ENCODE measurements at places on chromosomes 4 and X.
A peak's percentile ranks its signal among the peaks of the same experiment; 100 is the strongest.

DNA sequence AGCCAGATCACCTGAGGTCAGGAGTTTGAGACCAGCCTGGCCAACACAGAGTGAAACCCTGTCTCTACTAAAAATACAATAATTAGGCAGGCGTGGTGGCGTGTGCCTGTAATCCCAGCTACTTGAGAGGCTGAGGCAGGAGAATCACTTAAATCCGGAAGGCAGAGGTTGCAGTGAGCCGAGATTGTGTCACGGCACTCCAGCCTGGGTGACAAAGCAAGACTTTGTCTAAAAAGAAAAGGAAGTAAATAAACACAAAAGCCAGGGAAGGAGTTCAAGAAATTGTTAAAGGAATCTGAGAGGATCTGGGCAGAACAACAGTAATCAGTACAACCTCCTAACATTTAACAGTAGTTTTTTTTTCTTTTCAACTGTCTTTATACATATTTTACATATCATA, 48.7 kb upstream of the ARHGEF6 start:
- DNase-seq: no peak

DNA sequence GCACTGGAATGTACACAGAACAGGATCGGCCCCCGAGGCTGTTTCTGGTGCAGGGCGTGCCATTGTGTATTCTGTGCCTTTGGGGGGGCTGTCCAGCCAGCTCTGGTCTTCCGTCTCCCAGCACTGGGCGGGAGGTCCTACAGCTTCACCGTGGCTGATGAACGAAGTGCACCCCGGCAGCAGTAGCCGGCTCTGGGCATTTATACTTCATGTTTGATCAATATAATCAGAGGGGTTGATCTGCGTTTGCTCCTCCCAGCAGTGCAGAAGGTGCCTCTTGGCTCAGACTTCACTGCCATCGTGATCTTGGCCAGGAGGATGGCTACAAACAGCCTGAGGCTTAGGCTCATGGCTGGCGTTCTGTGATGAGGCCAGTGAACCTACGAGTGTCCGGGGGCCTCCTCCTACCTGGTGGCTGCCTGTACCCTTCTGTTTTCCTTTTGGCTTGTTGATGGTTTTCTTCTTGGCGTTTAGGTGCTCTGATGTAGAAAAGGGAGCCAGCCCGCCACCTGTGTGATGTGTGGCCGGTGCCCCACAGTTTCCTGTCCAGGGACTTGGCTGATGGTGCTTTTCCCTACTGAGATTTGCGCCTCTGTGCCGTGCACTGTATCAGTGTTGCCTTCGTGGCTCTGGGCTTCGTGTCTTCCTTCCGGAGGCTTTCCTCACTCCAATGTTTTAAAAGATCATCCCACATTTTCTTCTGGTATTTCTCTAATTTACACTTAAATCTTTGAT, 31.2 kb upstream of the HGFAC start:
- no peak for DNase-seq

GRCh38 chr4:138367942-138368341, 125.8 kb upstream of the SLC7A11 start:
- no peak for DNase-seq

DNA sequence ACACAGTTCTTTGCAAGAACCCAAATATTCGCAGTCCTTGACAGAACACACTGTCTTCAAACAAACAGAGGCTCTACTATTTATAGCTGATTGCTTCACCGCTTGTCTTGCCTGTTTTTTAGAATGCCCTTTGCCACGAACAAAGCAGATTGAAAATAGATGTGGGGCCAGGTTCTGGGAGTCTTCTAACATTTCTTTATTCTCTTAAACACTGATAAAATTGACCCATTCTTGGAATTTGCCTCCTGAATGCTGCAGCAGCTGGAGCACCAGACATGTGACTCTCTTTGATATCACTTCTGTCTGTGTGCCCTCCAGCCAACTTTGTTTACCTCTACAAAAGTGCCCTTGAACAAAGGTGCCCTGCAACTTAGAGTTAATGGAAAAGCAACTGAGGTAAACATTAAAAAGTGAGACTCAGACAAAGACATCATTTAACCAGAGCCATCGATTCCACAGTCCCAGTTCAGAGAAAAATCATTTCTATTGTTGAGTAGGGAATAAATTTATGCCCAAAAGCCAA, 64.2 kb upstream of the SPP1 start:
- no peak for DNase-seq

DNA sequence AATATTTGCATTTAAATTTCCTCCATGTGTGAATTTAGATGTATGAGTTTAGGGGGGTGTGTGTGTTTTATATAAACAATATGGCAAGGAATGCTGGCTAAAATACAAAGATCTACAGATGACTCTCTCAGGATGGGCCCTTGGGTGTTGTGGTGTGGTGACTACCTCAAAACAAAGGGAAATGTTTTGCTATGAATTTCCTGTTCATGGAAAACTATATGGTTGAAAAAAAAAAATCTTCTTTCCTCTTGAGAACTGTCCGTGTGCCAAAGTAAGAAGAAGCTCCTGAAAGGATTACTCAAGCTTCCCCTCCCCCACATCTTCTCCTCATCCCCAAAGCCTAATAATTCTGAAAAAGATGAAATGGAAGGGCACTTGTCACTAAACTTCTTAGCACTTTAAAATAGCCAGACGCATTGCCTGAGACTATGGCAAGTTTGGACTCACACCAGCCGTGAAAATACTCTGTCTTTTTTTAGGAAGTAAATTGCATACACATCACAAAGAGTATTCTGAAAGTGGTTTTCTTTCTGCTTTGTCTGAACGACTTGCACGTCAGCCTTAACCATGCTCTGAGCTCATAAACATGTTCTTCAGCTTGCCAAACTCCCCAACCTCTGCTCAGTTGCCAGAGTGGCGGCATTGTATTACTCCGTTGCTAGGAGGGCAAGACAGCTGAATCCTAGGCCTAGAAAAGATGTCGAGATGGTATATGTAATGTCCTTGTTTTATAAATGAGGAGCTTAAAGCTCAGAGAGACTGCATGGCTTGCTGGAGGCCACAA, 250.4 kb upstream of the JADE1 start:
- no peak for DNase-seq

DNA sequence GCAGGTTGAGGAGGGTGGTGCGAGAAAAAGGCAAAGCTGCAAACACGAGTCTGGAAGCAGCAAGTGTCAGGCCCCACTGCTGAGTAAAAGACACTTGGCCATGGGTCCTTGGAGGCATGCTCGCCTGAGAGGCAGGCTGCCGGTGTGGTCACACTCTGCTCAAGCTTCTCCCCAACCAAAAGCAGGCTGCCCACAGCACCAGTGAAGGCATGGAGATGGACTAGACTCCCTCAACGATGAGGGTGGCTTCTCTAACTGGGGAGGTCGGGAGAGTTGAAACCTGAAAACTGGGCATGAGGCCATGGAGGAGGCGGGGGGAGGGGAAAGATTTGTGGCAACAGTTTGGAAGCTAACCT, 86.5 kb downstream of the ATG4A start:
- DNase-seq: no peak

GRCh38 chr4:18934197-18934596, 912.6 kb upstream of the LCORL start:
- no peak for DNase-seq

- DNase-seq: no peak
These were observed 660 bp upstream of the COL25A1 start for GRCh38 chr4:109303140-109303496.

DNA sequence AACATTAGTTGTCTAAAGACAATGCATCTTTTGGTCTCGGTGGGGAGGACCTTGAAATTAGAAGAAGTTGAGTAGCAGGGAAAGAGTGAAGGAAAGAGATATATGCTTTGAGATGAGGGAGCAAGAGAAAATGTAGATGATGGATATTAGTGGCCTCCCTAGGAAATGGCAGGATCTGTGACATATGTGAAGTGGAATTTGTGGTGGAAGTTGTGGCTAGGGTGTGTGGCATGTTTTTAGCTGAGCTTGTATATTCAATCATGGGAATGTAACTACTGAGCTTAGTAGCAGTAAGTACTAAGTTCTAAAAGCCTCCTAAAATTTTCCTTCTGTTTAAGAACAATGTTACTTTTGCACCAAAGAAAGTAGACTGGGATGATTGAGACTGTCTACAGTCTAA, 382.8 kb upstream of the CTSO start:
- no peak for DNase-seq

DNA sequence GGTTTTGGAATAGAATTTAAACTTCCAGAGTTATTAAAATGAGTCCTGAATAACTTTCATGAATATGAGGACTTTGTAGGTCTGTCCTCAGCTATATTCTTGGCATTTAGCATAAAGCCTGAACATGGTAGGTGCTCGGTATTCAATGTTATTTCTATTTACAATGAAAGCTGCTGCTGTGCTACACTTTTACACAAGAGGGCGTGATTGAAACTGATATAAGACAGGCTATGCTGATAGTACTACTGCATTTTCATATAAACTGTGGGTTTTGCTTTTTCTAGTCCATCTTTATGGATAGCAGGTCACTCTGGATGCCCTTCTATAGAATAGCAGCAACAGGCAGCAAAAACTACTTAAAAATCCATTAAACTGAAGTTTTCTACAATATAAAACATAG, 12.3 kb upstream of the GNPDA2 start:
- DNase-seq: no peak

DNA sequence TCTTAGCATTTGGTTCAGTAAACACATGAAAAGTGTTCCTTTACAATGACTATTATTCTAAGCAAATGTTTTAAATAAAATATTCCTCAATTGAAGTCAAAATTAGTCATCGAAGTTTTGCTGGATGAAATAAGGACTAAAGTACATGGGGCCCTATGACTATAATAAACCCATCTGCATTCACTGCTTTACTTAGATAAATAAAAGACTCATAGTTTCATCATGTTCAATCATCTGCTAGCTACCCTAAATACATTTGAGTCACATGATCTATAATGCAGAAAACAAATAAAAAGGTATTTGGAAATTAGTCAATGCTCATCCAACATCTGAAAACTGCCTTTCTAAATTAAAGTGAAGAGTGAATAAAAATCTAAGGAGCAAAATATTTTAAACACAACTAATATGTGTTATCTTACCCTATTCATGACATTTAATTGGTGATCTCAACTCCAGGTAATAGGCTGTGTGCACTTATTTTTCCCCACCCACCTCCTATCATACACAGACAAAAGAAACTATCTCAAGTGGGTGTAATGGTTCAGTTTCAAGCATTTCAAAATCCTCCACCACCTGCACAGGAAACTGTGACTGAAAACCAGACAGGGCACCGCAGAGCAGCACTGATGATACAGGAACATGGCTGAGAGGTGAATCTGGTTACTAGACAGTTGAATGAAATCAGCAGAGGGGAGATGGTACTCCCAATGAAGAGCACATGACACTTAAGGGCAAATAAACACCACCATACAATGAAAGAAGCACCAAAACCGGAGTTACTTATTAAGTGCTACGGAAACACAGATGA, 78.6 kb downstream of the CAMK2D start:
- peak; percentile 60 for DNase-seq

DNA sequence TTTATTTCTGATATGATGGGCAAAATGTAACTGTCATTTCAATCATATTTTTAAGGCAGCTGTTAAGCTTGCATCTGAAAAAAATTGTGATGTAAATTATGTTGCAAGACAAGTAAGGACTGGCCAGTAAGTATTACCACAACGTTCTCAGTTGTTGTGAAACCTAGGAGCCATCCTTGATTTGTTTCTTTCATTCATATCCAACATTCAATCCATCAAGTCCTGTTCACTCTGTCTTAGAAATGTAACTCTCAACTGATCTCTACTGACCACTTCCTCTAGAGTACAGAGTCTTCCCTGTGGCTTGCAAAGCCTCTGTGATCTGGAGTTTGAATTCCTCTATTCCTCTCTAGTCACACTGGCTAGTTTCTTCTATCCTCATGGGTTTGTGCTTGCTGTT, 161.4 kb upstream of the MAD2L1 start:
- no peak for DNase-seq

GRCh38 chr4:170014359-170015011, 11.7 kb downstream of the MFAP3L start:
- no peak for DNase-seq

- DNase-seq: no peak
These were observed 86.0 kb downstream of the EVC start for GRCh38 chr4:5796976-5797375.

DNA sequence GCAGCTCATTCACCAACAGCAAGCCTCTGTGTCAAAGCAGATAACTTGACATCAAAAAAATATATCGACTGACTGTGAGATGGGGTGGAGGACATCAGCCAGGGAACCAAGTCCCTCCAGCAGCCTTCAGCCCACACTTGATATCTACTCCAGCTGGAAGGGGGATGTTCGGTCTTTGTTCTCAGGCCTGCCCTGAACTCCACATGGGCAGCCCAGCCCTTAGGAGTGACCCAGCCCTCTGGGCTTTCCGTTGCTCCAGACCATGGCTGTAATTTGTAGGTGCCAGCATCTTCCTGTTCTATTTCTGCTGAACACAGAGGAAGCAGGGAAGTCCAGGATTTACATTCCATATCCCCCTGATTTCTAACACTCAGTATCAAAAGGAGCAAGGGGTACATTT, 17.4 kb downstream of the RASL11B start:
- no peak for DNase-seq

DNA sequence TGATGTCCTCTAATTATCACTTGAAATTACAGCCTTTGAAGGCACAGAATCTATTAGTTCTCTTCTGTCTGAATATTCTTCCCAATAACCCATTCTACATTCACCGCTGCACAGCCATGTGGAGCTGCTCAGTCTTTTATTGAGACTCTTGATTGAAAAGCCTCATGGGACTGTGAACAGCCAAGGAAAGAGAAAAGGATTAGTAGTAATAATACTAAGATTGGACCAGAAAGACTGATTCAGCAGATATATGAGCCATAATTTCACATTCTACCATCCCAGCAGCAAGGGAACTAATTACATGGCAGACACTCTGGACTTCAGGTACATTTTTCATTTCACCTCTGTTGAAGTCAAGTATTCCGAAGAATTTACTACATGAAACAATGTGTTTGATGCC, 2471.7 kb downstream of the ARAP2 start:
- DNase-seq: no peak

DNA sequence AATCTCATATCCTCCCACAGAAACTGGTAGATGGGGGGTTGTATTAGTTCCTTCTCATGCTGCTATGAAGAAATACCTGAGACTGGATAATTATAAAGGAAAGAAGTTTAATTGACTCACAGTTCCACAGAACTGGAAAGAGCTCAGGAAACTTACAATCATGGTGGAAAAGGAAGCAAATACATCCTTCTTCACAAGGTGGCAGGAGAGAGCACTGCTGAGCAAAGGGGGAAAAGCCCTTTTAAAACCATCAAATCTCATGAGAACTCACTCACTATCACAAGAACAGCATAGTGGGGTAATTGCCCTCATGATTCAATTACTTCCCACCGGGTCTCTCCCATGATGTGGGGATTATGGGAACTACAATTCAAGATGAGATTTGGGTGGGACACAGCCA, 250.5 kb upstream of the GPRIN3 start:
- no peak for DNase-seq

DNA sequence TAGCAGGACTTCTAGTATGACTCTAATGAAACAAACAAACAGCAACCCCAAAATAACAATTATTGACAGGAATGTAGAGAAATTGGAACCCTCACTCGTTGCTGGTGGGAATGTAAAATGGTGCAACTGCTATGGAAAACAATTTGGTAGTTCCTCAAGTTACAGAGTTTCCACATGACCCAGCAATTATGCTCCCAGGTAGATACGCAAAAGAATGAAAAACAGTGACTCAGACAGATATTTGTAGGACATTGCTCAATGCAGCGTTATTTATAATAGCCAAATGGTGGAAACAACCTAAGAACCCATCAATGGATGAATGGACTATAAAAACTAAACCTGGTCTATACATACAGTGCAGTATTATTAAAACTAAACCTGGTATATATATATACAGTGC, 646.1 kb upstream of the FRG1 start:
- no peak for DNase-seq

- no peak for DNase-seq
These were observed 22.2 kb downstream of the CCDC149 start for GRCh38 chr4:24890561-24891126.

- DNase-seq: no peak
These were observed 71.5 kb downstream of the SLC16A2 start for GRCh38 chrX:74492720-74493201.

Measured in stimulated activated CD8-positive, alpha-beta memory T cell treated with anti-CD3 and anti-CD28 coated beads, Interleukin-7, amount 100 ng/mL, for 4 hours (primary cell).